H1 (cell line): ENCODE measurements at places on chromosomes 2 and 18. TPM values are rescaled to one million over a fixed set of nuclear protein-coding genes. Genes with fewer than 3 reads are reported as not detected.

DNA sequence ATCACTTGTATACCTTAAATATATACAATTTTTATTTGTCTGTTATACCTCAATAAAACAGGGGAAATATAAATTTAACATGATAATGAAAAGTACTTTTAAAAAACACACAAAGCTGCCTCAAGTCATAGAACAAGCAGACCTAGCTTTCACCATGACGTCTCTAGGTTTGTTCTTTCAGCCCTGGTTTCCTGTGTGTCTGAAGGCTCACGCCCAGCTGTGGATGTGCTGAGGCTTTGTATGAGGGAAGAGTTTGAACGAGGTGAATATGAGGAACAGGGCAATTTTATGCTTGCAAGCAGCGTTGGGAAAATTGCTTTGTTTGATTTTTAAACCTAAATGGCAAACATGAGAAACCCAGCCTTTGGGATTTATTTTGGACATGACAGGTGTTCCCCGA lies 15.3 kb downstream of the SH3RF3 start:
- no peak for DNase-seq

DNA sequence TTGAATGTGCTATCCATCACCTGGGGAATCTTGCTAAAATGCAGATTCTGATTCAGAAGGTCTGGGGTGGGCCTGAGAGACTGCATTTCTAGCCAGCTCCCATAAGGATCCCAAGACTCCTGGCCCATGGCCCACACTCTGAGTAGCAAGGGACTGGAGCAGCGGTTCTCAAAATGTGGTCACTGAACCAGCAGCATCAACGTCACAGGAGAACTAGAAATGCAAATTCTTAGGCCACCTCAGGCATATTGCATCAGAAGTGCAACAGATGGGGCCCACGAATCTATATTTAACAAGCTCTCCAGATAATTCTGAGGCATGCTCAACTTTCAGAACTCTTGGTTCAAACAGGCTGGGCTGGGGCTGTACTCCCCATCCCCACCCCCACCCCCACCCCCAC lies 74.6 kb downstream of the DHRS9 start:
- no peak for DNase-seq

Gene RBKS
- 0.75 and 1.1 TPM in 2 replicates for total RNA-seq

Gene DCAF17
- total RNA-seq: 26.1 and 30.0 TPM in 2 replicates

- DNase-seq: no peak
These were observed 1036.5 kb upstream of the FANCL start for GRCh38 chr2:59277671-59278070.

DNA sequence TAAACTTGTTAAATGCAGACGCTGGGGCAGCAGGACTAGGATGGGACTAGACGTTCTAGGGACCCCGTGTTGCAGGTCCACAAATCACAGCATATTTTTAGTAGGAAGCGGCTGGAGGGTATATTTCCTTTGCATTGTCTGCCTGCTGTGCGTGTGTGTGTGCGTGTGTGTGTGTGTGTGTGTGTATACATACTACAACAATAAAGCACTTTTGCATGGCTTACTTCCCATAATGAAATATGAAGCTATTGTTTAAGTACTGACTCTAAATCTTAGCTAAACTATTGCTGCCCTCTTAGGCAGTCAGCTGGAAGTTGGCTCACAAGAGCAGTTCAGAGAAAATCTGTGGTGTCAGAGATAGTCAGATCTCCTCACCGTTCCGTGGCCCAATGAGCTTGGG lies 133.4 kb downstream of the CABLES1 start:
- no peak for DNase-seq

Gene IL36RN
- not detected in 2 replicates for total RNA-seq

DNA sequence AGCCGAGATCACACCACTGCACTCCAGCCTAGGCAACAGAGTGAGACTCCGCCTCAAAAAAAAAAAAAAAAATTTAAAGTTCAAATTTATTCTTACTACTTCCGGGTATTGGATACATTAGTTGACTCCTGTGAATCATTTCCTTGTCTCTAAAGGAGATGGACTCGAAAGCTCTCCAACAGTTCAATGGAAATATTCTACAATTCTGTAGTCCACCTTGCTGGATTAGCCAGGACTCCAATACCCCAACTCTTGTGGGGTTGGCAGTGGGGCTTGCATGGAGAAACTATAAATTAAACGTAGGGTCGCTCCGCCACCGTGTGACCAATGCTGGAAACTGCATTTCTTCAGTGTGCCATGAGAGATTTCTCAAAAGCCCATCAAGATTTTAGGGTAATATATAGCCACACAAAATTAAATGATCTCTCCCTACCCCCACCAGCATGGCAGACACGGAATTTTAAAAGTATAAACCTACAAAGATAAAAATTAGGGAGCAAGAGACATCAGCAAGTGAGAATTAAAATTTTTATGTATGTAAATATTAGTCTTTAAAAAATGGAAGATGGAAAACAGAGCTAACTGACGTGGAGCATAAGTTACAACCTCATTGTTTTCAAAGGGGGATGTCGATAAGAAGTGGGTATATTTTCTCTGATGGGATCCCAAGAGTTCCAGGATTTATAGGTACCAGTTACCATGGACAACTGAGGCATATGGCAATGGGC lies 27.8 kb upstream of the GAREM2 start:
- DNase-seq: peak; percentile 50

Gene UGT1A10
- not detected in 2 replicates for total RNA-seq

DNA sequence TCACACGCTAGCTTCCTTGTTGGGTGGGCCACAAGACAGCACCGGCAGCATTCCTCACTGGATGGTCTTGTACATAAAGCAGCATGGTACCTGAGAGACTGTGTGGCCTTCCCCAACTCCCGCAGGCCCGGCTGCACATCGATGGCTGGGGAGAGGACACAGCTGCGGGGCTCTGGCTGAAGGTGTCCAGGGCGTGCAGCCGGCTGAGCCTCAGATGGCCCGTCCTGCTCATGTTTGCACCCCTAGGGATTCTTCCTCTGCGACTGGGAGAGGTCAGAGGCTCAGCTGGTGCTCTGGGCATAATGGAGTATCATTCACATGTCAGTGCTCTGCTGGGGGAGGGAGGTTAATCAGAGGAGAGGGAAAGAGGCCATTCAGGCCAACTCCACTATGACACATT lies 207.9 kb downstream of the SEPTIN10 start:
- DNase-seq: no peak

GRCh38 chr2:112584891-112585250 lies 462 bp downstream of the CHCHD5 start:
- DNase-seq: no peak

Gene NLRC4
- total RNA-seq: not detected in 2 replicates
